ENCODE measurements at places on chromosomes 13 and 19.
A peak's percentile ranks its signal among the peaks of the same experiment; 100 is the strongest.

DNA sequence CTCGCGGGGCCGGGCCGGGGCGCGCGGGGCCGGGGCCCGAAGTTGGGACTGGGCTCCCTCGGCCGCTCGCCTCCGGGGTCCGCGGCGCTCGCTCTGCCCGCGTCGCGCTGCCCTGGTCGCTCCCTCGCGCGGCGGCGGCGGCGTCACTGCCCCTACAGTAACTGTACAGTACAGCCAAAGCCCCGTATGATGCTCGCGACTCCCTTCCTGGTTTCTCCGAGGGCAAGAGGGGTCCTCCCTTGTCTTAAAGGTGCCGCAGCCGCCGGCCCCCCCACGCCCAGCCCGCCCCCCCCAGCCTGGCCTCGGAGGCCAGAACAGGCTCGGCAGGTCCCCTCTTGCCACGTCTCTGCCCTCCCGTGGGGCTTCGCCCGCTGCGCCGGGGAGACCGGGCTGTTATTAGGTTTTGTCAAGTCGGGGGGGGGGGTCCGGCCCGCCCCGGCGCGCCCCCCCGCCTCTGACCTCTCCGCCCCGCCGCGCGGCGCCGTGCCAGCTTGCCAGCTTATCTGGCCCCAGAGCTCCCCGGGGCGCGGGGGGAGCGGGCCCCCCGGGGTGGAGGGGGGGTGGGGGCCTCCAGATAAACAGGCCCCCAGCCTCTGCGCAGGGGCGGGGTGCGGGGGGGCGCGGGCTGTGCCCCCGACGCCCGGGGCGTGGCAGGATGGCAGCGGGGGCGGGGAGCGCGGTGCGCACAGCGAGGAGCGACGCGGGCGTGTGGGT, at the start of gene ZBTB7A:
Gene ZBTB7A, minus strand, starts transcription at position 218 of the 714 bp plus-strand sequence. CDS start 11,667 bp downstream, outside the sequence.
- DNase-seq = peak; percentile 86

DNA sequence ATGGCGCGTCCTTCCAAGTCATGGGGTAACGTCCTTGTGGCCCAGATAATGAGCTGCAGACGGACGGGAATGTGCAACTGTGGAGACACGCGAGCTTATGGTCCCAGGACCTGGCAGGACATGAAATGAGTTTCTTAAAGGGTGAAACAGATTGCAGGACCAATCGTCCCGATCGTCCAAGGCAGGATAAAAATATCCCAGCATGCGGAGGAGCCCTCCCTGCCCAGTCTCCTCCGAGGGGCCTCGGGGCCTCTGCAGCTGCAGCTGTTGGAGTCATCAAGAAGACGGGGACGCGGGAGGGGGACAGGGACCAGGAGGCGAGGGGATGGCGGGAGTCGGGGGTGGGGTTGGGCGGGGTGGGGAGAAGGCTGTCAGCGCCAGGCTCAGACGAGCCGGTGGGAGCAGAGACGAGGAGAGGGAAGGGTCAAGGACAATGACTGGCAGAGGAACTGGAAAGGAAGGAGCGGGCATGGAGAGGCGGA, 14.4 kb upstream of the GARIN5A start:
- no peak for DNase-seq

GRCh38 chr13:33229446-33230177, 55.9 kb downstream of the STARD13 start:
- no peak for DNase-seq

DNA sequence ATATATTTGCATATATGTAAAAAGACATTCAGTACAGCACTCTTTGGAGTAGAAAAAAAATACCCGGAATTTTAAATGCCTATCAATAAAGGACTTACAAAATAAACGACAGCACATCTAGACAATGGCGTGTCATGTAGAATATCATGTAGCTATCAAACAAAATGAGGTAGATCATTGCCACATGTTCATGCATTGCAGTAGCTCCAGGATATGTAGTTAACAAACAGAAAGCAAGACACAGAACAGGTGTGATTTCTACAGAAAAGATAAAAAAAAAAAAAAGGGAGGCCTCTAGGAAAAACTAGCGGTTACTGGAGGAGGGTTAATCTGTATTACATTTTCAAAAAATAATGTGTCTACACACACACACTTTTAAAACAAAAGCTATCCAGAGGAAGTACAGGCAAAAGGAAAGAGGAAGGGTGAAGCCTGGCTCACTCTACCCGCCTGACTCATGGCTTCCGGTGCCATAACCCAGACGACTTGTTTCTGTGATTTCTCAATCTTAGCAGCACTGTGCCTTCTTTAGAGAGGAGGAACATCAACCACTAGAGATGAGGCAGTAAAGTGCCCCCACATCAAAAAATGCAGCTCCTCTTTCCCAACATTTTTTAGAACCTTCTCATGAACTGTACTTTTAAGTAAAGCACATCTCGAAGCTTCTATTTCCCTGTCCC, 6.9 kb downstream of the KCTD12 start:
- DNase-seq = peak; percentile 59

DNA sequence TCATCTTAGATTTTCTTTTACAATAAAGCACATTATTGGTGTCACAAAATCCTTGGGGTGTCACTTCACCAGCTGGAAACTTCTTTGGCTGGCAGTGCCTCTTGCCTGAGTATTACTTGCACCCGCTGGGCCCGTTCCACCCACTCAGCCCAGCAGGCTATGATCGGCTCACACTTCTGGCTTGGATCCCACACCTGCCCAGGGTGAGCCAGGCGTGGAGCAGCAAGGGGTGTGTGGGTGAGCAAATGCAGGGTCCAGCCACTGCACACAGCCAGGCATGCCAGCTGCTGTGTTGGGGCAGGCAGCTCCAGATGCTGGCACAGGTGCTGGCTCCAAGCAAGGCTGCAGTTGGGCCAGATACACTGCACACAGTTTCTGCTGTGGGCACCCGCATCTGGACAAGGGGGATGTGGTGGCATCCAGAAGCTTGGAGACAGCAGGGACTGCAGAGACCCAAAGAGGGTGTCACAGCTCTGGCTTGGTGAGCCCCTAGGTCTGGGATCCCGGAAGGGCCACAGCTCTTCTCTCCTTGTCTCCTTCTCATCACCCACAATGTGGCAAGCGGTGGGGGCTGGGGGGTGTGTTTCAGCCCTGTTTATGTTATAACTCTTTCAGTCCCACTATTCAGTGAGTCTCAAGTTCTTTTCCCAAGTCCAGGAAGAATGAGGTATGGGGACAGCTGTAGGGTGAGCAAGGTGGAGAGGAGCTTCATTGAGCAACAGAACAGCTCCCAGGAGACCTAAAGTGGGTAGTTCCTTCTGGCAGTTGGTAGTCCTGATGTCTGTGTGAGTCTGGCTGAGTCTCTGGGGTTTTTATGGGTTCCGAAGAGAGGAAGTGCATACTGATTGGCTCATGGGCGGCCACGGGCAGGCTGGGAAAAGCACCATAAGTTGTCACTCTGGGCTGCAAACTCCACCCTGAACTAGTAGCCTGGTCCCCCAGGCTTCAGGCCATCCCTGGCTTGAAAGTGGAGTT, 25.3 kb upstream of the TBC1D4 start:
- no peak for DNase-seq

DNA sequence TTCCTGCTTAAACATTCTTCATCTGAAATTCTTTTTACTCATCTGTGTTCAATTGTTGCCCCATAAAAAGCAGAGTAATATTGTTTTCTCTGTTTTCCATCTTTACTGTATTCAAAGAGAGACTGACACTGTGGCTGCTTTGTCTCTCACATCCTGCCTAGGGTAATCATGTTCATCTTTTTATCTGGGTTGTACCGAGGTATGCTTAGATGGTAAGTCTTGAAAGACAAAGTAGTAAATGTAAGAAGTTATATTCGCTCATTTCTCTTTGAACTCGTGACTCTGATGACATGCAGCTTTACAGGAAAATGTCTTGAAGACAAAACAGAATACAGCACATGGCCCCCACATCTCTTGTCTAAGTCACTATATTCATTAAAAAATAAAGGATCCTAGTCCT, 20.0 kb upstream of the CYSLTR2 start:
- DNase-seq = no peak

Data from CD4-positive, alpha-beta T cell treated with Interleukin-4 for 1 hour (primary cell).